Breast epithelium (tissue), 4 donors: ENCODE measurements at places on chromosomes 7 and 10. TPM values are rescaled to one million over a fixed set of nuclear protein-coding genes. Genes with fewer than 3 reads are reported as not detected.

DNA sequence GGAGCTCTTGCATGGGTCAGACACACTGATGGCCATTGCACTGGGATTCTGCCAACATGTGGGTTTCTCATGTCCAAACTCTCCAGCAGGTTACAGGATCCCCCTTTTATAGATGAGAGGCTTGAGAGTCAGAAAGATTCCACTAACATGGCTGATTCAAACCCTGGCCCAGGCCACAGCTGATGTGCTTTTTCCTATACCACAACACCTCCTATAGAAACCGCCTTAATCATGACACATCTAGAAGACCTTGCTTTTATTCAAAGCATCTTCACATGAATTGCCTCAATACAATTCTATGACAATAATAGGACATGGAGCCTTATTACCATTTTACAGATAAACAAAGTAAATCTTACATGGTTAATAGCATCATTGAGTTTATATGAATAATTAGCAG is 188.6 kb downstream of the DPY19L1 start:
- no peak for DNase-seq

- DNase-seq: no peak
These were observed 212.6 kb downstream of the WDR11 start for GRCh38 chr10:121063744-121064143.

DNA sequence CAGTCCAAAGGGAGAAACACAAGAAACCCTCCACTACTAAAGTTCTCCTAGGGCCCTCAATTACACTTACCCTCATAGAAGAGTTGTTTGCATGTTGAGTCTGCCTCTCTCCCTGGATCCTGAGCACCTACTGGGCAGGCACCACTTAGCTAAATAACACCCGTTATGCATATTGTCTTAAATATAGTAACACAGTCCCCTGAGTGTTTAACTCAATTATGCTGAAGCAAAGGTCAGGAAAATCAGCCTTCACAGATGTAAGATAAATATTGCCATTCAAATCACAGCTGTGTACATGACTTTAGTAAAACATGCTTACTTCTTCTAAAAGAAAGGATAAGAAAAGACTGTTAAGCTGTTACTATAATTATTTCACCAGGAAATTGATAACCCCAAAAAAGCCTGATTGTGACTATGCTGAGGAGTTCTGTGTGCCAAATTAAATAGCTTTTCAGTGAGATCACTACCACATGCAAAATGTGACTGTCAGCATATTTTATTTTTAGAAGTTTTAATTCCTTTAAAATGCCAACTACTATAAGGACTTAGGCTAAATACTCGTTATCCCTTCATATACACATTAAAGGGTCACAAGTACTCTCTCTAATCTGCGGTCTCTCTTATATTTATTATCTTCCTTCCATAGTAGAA is 733.9 kb upstream of the PHF14 start:
- no peak for DNase-seq

DNA sequence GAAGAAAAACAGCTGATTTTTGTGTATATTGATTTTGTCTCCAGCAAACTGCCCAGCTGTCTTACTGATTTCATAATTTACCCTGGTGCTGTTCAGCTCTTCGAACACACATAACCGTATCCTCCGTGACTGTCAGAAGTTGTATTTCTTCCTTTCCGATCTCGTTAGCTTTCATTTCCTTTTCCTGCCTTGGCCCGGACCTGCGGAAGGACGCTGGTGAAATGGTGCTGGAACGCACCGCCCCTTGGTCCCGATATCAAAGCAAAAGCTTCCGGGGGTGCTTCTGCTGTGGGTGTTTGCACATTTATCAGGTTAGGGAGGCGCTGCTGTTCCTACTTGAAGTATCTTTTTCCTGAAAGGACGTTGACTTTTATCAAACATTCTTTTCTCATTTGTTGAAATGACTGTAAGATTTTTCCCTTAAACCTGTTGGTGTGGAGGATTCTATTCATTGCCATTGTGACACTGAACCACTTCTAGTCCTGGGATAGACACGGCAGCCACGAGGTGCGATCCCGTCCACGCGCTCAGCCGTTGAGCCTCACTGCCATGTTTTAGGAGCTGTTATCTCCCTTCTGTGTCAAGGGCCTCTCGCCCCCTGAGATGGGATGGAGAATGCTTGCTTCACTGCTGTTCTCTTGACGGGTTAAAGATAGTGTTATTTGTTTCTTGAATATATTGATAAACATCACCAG is 72.6 kb downstream of the FOXL3 start:
- DNase-seq: no peak

DNA sequence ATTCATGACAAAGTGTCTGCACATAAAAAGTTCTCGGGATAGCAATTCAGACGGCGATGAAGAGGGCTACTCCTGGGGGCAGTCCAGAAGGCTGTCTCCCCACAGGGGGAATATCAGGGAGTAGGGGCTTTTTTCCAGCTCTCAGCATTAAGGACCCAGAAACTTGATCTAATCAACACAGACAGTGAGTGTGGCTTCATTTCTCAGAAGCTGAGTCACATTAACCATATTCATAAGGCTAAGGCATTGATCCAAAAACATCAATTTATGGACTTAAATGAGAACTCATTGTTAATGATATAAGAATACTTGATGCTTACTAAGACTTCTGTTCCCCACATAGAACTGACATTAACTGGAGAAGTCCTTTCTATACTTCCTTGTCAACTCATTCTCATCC is 87.5 kb upstream of the AOAH start:
- DNase-seq: no peak

- DNase-seq: no peak
These were observed 95.1 kb upstream of the LRGUK start for GRCh38 chr7:134031835-134032617.

DNA sequence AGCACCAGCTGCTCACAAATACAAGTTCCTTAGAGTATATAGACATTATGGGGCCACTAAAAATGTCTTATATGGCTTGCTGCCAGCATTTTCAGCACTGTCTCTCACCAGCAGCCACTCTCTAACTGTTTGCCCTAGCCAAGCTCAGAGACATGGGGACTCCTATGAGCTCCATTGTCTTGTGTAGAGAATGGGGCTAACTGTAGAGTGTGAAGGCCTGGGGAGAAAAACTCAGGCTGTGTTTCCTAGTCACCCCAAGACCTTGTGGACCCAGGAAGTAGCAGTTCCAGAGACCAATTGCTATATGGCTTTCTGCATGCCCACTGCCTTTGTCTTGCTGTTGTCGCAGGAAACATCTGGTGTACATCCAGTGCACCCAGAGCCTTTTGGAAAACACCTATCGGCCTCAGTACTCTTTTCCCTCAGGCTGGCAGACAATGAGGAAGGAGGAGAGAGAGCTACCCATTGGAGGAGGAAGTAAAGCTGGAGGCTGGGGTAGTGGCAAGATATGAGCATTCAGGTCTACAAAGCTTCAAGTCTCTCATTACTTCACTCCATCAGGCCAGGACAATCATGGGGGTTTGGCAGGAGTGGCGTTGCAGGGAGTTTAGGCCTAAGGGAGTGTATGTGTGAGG is 28.4 kb downstream of the ENTPD1 start:
- no peak for DNase-seq

FEZF1 gene
- not detected for total RNA-seq

NKX2-3 gene
- 0.15 TPM for total RNA-seq
